ENCODE measurements at places on chromosomes 1 and 21.

DNA sequence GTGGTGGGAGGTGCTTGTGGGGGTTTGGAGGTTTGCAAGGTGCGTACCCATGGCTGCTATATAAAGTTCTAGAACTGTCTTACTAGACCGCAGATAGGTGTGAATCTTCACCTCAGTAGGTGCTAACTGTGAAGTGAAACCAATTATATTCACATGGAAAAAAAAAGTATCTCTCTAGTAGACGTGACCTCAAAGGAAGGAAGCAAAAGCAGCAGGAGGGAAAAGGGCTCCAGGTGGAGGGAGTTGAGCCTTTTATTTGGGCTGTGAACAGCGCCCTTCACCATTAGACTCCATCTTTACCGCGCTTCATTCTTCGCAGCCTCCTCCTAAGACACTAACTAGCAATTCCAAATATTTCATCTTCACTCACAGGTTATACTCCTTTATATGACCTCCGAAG lies 129.8 kb downstream of the TBX19 start:
- DNase-seq, result no peak

- DNase-seq, result no peak
Measured at GRCh38 chr1:110896090-110896489, 23.1 kb downstream of the CD53 start.

DNA sequence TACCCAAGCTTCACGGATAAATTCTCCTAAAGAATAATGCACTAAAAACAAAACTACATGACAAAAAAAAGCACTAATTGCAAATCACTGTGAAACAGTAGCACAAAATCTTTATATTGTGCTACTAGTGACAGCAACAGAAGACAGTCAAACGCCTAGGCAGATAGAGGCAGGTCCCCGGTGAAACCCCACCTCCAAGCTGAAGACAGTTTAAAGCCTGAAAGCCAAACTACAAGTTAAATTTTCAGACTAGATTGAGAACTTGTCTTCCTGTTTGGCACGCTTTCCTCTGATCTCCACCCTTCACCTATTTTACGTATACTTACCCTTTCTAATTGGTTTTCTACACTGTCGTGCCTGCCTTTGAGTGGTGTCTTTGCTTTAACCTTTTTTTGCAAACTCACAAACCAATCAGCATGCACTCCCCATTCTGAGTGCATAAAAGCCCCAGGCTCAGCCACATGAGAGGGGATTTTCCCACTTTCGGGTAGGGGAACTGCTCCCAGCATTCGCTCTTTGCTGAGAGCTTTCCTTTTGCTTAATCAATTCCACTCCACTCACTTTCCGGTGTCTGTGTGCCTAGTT lies 3.6 kb upstream of the BACH1 start:
- DNase-seq, result no peak

GRCh38 chr1:213051127-213051880 lies at the start of gene RPS6KC1:
Gene RPS6KC1 (plus strand): TSS chr1:213051241. CDS start chr1:213051405, 164 bp downstream.
- peak; percentile 9 for DNase-seq

- no peak for DNase-seq
Measured at GRCh38 chr21:41369105-41369919, 7.5 kb downstream of the MX2 start.

DNA sequence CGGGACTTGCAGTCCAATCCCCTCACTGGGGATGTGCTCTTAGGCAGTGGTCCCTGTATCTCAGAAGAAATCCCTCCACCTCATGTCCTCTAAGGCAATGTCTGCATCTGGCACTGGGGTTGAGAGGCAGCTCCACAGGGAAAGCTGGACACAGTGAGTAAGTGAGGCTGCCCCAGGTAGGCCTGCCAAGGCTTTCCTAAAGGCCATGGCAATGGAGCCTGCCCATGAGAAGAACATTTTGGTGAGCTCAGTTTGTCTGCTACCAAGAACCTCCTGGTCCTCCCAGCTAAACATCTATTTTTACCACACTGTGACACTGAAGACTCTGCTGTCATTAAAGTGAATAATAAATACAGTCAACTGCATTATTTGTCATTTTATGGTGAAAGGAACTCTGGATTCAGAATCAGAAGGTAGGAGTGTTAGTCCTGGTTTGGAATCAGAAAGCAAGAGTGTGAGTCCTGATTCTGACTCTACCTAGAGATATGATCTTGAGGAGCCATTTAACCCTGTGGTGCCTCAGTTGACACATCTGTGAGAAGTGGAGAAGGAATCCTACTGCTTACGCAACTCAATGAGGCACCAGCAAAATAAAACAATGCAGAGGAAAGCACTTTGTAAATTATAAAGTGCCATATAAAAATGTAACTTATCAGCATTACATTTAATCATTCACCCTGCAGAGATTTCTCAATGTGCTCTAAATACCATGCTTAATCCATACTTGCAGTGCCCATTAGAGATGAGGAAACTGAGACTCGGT lies 41.0 kb downstream of the TBX15 start:
- DNase-seq, result no peak

DNA sequence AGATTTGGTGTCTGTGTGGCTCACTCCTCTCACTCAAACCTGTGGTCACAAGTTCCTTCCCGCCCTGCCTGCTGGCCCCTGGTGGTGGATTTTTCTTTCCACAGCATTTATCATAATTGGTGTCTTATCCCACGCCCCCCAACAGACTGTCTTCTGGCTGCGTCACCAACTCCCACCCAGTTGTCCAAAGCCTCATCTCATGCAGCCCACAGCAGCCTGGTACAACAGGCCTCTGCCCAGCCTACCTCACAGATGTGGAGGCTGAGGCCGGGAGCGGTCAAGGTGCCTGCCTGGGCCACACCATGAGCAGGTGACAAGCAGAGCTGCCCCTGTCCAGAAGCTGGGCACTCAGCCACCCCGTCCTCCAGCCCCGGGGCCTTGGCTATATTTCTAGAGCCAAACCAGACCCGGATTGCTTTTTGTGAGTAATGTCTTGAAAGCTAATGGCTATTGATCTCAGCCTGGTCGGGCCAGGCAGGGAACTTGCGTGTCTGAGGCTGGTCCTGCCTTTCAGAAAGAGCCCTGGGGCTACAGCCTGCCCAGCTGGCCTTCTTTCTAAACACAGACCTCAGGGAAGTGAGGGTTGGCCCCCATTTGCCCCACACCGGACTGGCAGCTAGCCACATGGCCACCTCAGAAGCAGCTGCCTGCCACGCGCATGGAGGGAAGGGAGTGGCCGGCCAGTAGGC lies 2.6 kb downstream of the KCNAB2 start:
- DNase-seq, result no peak

GRCh38 chr1:203538726-203539125 lies 44.8 kb downstream of the OPTC start:
- DNase-seq, result no peak

DNA sequence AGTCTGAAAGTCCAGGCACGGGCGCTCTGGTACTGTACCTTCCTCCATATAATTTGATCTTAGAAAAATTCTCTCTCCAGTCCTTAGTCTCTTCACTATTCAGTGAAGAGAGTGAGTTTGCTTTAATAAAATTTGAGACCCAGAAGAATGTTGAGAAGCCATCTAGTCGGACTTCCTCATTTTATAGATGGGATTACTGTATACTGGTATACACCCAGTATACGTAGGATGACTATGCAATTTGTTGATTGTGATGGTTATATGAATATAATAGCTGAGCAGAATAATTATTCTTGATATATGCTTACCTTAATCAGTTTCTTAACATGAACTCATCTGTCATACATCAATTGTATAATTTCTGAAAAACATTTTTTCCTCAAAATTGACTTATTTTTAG lies 328.0 kb upstream of the B3GALT2 start:
- DNase-seq, result no peak

DNA sequence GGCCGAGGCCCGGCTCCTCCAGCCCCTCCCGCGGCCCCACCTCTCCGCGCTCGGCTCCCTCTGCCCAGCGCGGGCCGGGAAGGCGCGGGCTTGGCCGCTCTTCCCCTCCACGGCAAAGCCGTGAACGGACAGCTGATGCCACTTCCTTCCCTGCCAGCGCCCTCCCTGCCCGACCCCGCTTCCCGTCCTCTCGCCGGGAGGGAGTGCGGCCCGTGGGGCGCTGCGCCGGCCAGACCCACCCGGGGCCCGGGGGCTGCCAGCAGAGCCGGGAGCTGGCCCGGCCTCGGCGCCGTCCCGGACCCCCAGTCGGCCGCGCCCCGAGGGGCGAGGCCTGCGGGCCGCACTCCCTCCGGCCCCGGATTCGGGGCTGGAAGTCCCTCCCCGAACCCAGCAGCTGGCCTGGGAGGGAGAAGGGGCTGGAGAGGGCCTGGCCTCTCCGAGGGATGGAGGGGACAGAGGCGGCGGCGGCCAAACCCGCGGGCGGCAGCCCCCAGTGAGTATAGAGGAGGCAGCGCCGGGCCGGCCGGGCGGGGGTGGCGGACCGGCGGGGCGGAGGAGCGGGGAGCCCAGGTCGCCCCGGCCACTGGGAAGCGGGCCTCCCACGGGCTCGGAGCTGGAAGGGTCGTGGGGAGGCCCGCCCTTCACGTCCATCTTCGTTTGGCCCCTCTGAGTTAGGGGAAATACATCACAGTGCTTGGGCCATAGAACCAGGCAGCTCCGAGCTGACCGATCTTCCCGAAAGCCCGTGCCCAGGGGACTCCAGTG lies at the start of gene KIAA1614:
Gene KIAA1614 (plus strand): TSS at position 97 of the 765 bp plus-strand sequence. CDS start 347 bp downstream, at position 444.
- DNase-seq, result no peak

DNA sequence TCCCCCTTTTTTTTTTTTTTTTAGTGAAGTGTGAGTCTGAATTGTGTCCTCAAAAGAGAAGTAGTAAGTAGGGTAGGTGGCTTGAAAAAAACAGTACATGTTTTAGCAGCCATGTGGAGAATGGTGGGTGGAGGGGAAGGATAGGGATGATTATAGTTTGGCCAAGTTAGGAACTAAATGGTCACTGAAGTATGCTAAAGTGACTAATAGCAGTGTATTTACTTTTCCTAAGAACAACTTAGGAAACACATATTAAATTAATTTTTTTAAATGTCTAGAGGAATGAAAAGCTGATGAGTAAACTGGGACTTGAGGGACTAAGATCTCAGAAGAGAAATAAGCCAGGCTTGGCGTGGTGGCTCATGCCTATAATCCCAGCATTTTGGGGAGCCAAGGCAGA lies 55.5 kb downstream of the PLA2G4A start:
- DNase-seq, result no peak

DNA sequence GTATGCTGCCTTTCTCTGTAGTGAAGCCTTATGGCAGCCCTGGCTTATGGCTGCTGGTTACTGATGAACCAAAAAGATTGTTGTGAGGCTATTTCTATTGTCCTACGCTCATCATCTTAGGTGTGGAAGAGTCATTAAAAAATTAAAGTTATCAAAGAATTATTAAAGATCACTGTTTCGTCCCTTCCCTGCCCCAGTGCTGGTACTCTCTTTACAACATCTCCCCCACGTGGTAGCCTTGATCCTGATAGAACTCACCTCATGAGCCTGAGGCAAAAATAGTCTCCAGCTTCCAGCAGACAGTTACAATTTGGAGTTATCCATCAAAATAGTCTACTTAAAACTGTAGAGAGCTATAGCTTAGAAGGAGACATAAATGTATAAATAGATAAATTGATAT lies 201.5 kb downstream of the S1PR1 start:
- no peak for DNase-seq

- DNase-seq, result no peak
Measured at GRCh38 chr1:210645582-210646257, 317.0 kb downstream of the HHAT start.

Data from NCI-H187 (cell line).